ENCODE measurements at places on chromosomes 11 and 22.

DNA sequence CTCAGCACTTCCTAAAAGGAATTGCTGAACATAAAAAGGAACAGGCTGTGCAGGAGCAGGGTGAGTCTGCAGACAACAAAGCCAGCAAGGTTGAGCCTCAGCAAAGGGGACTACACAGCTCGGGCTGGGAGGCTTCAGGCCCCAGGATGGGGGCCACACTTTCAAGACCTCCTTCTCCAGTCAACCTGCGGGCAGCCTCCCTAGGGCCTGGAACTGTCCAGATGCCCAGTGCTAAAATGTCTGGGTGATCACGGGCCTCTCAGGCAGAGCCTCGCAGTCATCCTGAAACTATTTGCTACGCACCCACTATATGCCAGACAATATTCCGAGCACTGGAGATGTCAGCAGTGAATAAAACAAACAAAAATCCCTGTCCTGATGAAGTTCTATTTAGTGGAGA lies 3.9 kb upstream of the NEFH start:
- no peak for DNase-seq

DNA sequence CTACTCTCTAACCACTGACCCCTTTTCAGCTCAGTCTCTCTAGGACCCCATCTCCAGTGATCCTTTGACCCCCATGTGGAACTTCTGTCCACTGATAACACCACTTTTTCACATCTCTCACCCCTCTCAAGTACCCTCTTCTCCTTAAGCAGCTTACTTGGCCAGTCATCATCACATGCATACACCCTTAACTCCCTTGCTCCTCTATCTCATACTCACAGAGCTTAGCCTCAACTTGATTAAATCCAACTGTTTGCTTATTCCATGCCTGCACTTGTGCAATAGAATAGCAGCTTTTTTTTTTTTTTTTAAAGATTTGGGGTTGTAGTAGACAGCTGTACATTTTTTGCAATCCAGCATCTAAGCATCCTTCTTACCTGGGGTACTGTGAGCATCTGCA lies 22.2 kb downstream of the AQP11 start:
- no peak for DNase-seq

DNA sequence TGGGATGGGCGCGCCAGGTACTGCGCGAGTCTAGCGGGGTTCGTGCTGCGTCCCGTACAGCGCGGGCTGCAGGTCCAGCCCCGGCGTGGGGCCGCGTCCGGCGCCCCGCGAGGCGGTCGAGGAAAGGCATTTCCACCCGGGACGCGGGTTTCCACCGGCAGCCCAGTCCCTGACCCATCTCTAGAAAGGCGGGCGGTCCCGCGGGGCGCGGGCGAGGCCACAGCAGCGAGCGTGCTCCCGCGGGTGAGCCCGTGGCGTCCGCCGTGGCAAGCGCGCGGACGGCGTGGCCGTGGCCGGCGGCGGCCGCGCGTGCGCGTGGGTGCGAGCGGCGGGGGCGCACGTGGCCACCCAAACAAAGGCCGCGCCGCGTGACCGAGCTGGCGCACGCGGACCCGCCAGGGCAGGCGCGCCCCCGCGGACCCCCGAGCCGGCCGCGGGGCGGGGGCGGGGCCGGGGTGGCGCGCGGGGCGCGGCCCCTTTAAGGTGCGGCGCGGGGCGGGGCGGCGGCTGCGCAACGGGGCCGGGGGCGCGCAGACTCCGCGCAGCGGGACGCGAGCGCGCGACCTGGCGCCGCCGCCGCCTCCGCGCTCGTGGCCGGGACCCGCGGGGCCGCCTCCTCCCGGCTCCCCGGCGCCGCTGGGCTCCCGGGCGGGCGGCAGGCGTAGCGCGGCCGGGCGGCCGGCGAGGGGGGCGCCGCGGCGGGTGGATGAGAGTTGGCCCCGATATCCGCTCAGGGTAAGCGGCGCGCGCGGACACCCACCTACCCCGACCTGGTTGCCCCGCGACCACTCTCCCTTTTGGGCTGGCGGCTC lies 39.3 kb upstream of the CELSR1 start:
- peak; percentile 86 for DNase-seq

GRCh38 chr11:77213029-77213579 lies 85.1 kb downstream of the MYO7A start:
- DNase-seq, result no peak

DNA sequence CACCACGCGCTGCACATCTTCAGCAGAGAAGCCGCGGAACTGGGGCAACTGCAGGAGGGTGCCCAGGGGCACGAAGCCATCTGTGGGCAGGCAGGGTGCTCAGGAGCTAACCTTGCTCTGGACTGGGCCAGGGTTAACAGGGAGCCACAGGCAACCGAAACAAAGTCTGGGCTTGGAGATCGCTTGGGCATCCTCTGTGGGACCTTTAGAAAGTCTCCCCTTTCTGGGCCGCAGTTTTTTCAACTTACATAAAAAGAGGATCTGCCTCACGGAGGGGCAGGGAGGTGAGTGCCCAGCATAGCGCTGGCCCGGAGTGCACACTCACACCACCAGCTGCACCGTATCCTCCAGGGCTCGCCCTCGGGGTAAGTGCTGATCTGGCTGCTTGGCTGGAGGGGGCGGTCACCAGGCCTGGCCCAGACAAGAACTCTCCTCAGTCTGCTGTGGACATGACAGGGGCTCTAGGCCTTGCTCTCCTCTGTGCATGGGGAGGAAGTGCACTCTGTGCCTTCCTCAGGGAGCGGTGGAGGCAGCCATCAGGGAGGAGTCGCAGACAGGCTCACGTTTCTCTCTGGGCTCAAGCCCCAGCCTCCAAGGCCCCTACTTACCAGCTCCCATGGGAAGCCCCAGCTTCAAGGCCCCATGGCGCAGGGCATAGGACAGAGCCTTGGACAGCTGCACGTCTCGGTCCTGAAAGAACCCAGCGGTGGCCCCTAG lies 937 bp downstream of the TRPT1 start:
- DNase-seq, result no peak

DNA sequence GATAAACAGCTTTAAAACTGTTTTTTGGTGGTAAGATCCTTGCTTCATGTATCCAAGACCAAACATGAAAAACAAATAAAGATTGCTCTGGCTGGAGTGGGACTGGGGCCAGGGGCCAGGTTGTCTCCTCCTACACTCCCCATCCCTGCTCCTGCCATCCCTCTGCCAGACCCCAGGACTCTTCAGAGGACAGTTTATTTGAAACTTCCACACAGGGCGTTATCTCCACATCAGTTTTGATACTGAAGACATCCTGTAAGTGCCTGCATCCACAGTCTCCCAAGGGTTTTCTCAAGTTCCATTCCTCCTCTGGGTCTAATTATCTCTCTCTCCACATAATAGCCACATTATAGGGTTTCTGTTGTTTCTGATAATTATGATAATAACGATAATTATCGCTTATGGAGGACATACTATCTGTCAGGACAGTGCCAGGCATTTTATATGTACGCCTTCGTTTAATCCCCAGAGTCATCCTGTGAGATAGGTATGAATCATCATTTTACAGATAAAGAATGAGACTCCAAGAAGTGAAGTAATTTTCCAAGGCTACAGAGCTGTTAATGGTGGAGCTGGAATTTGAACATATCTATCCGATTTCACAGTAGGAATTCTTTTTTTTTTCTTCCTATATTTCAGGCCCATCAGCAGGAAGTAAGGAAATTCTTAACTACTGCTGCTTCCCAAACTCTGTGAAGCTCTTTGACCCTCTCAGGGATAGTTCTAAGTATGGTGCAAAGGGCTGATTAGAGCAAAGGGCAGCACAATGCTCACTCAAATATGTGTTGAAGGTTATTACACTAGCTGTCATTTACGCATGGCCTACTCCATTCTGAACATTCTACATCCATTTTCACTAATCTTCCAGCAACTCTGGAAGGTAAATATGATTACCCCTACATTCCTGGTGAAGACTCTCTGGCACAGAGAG lies 488.0 kb upstream of the CCDC90B start:
- no peak for DNase-seq

GRCh38 chr11:17343907-17344306 lies 7.7 kb upstream of the NCR3LG1 start:
- DNase-seq, result no peak

GRCh38 chr11:114272311-114272710 lies 23.9 kb upstream of the NNMT start:
- DNase-seq, result no peak

DNA sequence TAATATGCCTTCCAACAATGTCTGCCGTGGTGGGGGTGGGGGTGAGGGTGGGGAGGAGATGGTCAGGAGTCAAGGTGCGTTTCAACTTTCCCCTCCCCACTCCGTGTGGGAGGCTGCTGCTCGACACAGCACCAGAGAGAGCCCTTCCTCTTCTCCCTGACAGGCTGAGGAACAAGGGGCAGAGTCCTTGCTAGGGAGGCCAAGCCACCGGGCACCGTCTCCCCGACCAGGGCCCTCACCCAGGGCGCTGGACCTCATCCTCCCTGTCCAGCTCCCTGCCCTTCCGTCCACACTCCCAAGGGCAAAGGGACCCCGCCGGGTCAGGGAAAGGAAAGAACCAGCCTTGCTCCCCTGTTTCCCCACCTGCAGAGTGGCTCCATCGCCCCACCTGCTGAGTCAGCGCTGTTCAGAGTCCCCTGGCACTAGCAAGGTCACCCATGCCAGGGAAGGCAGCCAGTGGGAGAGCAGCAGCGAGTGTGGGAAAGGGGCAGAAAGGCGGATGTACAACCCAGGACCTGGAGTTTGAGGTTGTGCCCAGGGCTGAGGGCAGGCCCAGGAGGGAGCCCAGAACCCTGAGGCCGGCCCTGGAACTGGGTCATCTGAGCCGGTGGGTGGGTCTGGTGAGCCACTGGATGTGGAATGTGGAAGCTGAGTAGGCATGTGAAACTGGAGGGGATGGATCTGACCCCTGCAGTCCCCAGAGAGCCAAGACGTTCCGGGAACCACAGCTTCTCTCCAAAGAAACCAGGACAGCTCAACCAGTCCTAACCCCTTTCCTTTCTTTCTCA lies 47.2 kb downstream of the BUD13 start:
- DNase-seq, result no peak

GRCh38 chr11:79342686-79343085 lies 98.1 kb downstream of the TENM4 start:
- DNase-seq, result no peak

GRCh38 chr11:2449548-2450320 lies 4.9 kb downstream of the KCNQ1 start:
- DNase-seq, result no peak

- no peak for DNase-seq
These were observed 65.0 kb upstream of the TTC12 start for GRCh38 chr11:113249491-113249763.

DNA sequence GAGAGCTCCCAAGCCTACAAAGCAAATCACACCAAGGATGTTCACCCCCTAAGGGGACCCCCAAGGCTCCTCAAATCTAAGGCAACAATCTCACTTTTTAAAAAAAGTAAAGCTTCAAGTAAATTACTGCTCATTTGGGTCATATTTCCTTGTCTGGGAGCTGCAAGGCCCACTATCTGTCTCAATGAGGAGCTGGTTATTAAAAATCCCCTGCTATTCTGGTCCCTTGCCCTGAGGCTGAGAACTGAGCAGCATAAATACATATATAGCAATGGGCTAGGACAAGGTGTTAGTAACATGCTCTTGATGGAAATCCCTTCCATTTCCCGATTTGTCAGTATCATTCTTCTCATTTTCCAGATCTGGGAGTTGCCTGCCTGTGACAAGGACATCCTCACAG lies 119.2 kb downstream of the ETS1 start:
- no peak for DNase-seq

DNA sequence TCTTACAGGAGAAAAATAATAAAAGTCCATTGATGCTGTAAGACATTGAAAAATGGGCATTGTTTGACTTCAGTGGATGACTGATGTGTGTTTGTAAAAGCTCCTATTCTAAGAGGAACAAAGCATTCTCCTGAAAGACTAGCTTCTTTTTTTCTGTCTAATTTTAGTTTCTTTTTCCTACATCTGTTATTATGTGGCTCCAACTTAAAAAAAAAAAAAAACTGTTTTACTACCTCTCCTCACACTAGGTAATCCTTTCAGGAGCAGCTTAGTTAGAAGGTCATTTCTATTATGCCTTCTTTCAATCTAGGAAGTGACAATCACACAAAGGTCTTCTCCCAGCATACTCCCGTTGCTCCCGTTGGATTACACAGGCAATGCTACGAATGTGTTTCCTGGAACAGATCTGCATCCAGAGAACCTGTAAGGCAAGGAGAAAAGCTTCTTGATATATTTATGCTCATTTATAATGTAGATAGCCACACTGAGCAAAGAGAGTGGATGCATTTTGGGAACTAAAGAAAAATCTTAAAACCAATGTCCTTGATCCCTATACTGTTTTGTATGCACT lies 595.1 kb upstream of the CCDC179 start:
- DNase-seq, result no peak

DNA sequence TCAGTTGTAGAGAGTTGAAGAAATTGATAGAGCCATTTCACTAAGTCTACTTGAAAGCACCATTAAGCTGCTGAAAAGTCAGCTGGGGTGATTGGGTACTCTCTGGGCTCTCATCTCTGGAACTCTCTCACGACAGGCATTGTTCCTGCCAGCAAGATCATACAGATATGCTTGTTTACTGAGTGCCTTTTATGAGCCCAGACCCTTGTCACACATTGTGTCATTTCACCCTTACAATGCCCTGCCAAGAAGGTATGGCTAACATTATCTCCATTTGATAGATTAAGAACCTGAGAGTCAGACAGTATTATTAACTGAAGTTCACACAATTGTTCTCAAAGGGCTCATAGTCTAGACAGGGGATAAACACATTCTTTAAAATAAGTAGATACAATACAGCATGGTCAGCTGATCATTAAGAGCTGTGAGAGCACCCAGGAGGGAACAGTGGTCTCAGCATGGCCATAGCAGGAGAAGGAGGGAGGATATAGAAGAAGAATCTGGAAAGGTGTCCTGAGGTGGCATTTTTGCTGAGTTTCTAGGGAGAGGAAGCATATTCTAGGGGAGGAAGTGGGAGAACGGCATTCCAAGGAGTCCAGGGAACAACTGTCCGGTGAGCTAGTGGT lies 580.5 kb downstream of the INSC start:
- no peak for DNase-seq

DNA sequence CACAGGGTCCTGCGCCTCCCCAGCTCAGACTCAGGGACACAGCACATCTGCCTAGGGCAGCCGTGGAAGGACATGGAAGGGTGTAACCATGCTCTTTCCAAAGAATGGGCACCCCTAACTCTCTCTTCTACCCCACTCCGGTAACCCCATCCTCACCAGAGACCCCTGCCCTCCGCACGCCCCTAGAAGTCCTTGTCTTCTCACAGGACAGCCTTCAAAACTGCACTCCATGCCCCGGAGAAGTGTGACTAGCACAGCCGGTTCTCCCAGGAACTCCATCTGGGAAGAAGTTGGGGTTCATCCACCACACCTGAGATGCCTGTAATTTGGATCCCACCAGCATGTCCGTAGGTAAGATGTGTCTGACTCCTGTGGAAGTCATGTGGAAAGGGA lies 25.0 kb downstream of the P2RY2 start:
- no peak for DNase-seq

DNA sequence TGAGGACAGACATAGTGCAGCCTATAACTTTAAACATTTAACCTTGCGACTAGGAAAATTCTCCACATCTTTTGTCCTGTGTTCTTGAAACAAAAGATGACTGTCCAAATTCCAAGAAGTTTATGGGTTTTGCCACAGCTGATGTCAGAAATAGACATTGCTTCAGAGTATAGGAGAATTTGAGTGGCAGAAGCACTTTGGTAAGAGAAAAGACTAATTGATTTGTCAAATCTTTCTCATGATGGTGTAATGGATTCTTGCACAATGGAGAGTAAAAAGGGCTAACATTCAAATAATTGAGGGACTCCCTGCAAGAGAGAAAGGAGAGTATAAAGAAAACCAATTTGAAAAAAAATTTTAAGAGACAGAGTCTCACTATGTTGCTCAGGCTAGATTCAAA lies 25.3 kb downstream of the C11orf58 start:
- no peak for DNase-seq
